Activated CD8-positive, alpha-beta T cell treated with anti-CD3 and anti-CD28 coated beads, Interleukin-2, amount 10 ng/mL, durations not matched to agents 7 days and 5 days (primary cell): ENCODE measurements at places on chromosomes 6 and 20. TPM values are rescaled to one million over a fixed set of nuclear protein-coding genes. Genes with fewer than 3 reads are reported as not detected.

GRCh38 chr6:125474061-125474460 lies 172.3 kb upstream of the HDDC2 start:
- DNase-seq: no peak

DNA sequence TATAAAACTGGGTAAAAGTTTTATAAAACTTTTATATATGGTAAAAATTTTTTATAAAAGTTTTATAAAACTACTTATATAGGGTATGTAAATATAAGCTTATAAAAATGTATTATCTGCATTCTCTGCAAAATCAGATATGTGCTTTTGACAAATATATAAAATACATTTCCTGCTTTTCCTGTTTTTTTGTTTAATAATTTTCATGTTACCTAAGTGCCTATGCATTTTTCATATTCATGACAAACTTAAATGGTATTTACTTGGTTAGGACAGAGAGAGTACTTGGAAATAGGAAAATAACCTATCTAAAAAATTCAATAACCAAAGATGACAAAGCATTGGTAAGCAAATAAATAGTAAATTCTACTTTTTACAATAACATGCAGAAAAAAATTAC lies 41.2 kb downstream of the ADGRG6 start:
- DNase-seq: no peak

The DEFB132 gene
- total RNA-seq: not detected

The ENPP4 gene
- total RNA-seq: 5.4 TPM

The MED23 gene
- total RNA-seq: 27.8 TPM

The PRDM13 gene
- total RNA-seq: not detected

The SLC17A3 gene
- total RNA-seq: 0.21 TPM
